Activated naive CD4-positive, alpha-beta T cell treated with anti-CD3 and anti-CD28 coated beads, Interleukin-2, amount 10 ng/mL, durations not matched to agents 7 days and 5 days (primary cell): ENCODE measurements at places on chromosomes 2 and 18.
A peak's percentile ranks its signal among the peaks of the same experiment; 100 is the strongest.

DNA sequence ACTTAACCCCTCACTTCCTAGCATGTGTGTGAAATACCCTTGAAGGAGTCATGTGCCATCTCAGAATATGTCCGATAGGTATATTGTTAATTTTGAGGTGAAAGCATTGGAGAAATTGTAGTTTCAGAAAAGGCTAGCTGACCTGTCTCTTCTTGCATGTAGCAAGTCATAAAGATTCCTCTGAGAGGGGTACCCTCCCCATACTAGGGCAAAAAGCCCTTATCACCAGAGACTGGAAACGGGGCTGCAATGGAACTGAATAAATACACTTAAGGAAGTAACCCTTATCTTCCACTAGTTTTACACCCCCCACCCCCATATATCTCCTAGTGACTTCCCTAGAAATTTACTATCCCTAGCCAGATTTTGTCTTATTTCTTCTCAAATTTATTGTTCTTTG, 1.8 kb upstream of the SF3B6 start:
- no peak for DNase-seq

GRCh38 chr18:53790786-53791185, 433.7 kb downstream of the MBD2 start:
- DNase-seq = no peak

GRCh38 chr2:199452260-199452990, 5.3 kb downstream of the SATB2 start:
- no peak for DNase-seq

DNA sequence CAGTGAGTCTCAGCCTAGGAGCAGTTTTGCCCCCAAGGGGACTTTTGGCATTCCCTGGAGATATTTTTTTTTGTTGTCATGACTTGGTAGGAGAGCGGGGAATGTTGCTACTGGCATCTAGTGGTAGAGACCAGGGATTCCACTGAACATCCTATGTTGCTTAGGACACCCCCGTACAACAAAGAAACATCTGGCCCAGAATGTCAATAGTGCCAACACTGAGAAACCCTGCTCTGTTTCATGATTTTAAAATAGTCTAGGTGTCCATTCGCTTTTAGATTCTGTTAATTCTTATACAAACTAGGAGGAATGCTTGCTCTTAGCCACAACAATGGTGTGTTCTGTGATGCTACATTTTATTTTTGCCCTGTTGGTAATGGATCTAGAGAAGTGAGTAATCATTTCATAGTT, 225.8 kb upstream of the SIX3 start:
- no peak for DNase-seq

DNA sequence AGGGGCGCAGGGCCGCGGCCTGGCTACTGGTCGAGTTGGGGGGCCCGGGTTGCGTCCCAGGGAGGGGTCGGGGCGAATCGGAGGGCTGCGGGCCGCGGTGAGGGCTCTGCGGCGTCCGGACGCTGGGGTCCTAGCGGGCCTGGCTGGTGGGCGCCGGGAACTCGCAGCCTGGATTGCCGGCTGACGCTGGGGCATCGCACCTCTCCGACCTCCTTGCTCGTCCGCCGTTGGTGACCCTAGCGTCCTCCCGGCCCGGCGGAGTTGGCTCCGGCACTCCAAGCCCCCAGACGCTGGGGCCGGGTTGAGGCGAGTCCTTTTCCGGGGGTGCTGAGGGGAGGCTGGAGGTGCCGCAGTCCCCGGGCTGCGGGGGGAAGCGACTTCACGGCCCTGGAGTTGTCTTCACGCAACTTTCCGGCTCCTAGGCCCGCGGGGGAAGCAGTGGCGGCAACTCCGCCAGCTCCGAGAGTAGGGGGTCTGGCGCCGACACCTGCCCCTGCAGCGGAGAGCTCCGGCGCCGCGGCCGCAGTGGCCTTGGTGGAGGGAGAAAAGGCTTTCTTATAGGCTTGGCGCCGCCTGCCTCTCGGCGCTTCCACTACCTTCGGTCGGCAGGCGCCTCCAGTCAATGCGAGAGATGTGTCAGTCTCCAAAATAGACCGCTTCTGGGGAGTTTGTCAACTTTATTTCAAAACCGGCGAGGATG, 70.3 kb downstream of the HAUS1 start:
- peak; percentile 53 for DNase-seq

DNA sequence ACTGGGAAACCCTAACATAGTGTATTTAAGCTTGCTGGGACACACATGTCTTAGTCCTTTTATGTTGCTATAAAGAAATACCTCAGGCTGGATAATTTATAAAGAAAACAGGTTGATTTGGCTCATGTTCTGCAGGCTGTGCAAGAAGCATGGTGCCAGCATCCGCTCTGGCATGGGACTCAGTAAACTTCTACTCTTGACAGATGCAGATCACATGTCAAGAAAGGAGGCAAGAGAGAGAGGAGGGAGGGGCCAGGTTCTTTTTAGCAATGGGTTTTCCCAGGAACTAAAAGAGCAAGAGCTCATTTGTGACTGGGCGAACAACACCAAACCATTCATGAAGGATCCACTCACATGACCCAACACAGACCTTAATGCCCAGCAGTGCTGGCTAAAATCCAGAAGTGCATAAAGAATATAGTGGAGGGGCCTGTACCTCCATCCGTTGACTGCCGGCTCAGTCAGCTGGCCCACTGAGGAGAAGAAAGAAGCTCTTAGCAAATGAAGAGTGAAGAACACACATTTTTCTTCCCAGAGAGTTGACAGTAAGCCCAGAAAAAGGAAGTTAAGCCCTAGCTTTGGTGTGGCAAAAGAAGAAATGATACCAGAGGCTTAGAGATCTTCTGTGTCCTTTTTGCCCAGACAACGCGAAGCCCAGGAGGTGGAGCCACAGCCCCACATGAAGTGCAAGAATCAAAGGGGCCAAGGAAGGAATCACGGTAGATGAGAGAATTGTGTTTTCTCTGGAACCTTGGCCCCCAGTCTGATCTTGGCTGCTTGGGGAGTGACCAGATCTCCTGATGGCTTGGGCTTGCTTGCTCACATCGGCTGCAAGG, 183.5 kb upstream of the FAM98A start:
- no peak for DNase-seq

DNA sequence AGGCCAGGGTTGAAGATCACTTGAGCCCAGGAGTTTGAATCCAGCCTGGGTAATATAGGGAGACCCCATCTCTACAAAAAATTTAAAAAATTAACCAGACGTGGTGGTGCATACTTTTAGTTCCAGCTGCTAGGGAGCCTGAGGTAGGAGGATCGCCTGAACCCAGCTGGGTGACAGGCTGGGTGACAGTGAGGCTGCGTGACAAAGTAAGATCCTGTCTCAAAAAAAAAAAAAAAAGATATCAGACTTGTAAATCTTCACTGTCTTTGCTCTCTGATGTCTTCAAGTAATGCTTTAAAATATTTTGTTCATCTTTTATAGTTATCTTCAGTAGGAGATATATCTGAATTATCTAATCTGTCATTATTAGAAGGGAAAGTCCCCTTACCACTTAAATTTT, 10.5 kb downstream of the CAMKMT start:
- no peak for DNase-seq

DNA sequence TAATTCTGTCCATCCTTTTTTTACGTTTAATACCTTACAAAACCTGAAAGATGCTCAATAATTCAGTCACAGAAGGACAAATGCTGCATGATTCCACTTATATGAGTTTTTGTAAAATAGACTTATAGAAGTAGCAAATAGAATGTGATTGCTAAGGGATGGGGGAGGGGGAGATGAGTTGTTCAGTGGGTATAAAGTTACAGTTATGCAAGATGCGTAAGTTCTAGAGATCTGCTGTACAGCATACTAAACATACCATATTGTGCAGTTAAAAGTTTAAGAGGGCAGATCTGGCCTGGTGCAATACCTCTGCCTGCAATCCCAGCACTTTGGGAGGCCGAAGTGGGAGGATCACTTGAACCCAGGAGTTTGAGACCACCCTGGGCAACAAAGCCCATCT, 78.8 kb downstream of the TET3 start:
- no peak for DNase-seq

DNA sequence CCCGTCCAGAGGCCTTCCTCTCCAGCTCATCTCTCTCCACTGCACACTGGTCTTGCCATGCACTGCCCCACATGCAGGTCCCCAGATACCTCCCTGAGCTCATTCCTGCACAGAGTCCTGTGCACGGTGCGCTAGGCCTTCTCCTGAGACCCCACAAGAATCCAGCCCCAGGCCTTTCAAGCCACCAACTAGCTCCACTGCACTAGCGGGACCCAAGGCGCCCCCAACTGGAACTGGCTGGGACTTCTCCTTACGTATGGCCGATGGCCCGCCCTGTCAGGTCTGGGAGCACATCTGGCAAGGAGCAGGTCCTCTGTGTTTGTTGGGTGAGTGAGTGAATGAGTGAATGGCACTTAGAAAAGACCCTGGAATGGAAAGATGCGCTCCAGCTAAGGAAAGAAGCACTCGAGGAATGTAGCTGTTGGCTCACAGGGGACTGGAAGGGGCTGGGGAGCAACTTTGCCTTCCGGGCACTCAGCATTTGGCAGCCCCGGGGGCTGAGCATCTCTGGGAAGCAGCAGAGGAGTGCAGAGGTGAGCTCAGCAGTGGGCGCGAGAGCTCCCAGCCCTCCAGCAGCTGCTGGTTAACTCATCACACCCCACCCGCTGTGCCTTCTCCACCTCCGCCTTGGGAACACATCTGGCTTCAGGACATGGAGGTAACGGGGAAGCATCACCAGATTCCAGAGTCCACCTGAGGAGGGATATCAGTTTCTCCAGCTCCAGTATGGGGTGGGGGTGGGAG, 223.1 kb downstream of the GLI2 start:
- DNase-seq = no peak

- no peak for DNase-seq
Measured at GRCh38 chr18:63731215-63731614, 28.5 kb downstream of the SERPINB11 start.

- DNase-seq = no peak
Measured at GRCh38 chr2:9919512-9919911, 32.0 kb upstream of the GRHL1 start.

DNA sequence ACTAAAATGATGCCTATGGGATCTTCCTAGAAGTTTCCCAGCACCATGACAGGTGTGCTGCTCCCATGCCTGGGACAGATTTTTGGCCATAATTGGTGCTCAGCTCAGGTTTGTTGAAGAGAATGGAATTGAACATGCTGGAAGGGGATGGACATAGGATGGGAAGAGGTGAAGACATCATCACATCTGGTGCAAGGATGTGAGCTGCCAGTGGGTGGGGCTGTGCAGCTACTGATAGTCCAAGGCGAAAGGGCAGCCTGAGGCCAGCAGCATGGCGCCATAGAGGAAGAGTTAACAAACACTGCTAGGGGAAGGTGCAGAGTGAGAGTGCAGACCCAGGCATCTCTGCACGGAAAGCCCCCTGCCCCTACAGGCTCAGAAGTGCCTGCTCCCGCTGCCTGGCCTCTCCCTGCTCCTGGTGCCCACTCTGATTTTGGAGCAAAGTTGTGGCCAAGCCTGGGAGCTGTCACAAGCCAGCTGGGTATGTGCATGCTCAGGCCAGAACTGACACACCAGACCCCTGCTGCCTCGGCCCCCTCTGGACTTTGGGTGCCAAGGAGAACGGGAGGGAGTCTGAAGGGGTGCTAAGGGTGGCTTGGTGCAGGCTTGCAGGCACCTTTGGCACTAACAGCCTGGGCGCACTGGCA, 178.6 kb downstream of the ZBTB7C start:
- DNase-seq = peak; percentile 49

- DNase-seq = no peak
Measured at GRCh38 chr2:157087373-157088002, 170.0 kb upstream of the GALNT5 start.

- DNase-seq = no peak
Measured at GRCh38 chr2:197556456-197556855, 40.6 kb downstream of the MOB4 start.

GRCh38 chr2:232028071-232028470, 66.6 kb downstream of the DIS3L2 start:
- DNase-seq = no peak

DNA sequence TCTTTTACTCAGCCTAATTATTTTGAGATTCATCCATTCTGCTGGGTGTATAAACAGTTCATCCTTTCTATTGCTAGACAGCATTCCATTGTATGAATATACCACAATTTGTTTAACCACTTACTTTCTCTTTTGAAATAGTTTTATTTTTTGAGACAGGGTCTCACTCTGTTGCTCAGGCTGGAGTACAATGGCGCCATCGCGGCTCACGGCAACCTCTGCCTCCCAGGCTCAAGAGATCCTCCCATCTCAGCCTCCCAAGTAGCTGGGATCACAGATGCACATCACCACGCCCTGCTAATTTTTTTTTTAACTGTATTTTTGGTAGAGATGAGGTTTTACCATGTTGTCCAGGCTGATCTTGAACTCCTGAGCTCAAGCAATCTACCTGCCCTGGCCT, 54.5 kb downstream of the USP37 start:
- DNase-seq = no peak

GRCh38 chr2:121293450-121294325, 8.7 kb upstream of the TFCP2L1 start:
- DNase-seq = no peak

DNA sequence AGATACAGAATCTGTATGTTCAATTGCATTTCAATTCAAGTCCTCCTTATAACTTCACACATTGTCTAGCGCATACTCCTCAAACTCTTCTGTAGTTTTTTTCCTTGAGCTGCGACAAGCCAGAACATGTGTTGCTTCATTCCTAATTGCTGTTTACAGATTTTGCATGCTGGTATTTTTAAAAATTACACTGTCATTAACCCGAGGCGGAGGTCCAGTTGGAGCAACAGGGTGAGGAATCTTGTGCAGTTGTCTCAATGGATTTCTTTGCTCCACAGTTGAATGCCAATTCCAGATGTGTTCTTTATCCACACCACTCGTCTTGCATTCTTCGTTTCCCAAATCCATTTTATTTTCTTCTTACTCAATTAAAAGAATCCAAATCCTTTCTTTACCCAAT, 16.4 kb upstream of the SERPINB13 start:
- no peak for DNase-seq

DNA sequence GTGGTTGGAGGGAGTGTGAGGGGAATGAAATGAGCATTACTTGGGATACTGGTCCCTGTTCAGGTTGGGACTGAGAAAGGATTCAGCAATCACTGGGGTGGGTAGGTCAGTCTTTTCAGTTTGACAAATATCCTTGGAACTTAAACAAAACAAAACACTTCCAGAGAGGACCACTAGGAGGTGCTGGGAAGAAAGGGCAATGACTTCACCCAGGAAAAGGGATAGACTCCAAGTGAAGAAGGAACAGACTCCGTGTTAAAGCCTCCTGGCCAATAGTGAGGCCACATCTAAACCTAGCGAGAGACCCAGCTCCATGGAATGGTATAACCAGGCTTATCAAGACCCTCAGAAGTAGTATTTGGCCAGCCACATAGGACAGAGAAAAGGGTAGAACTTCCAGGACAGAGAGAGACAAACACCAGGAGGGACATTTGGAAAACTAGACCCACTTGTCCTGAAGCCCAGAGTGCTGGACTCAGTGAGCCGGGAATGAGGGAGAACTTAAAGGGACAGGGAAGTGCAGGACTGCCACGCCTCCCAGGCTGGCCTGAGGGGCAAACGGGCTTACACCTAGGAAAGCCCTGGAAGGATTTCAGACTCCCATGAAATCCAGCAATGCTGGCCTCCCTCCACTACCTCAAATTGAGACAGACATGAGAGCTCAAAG, 19.6 kb upstream of the KCNG3 start:
- DNase-seq = peak; percentile 24

GRCh38 chr2:60840880-60841279, 40.5 kb upstream of the REL start:
- peak; percentile 24 for DNase-seq

- no peak for DNase-seq
Measured at GRCh38 chr2:197399887-197400540, 34.8 kb downstream of the SF3B1 start.
